ENCODE measurements at places on chromosomes 5 and 9.

DNA sequence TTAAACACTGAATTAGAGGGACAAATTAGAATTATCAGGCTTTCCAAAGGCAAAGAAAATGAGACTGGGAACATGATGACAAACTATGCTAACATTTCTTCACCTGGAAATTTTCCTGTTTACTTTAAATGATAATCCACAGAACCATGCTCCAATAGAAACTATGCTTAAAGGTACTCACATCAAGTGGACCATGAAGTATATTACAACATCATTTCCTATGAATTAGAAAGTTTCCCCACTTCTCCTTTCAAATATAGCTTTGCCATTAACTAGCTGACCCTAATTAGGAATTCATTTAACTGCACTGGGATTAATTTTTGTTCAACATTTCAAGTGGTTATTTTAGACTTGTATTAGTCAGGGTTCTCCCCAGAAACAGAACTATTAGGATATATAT lies 81.4 kb downstream of the DTWD2 start:
- DNase-seq, result no peak

GRCh38 chr9:21904371-21904770 lies 89.8 kb downstream of the CDKN2A start:
- DNase-seq, result no peak

GRCh38 chr5:61768692-61769281 lies 436.7 kb downstream of the ZSWIM6 start:
- DNase-seq, result no peak

DNA sequence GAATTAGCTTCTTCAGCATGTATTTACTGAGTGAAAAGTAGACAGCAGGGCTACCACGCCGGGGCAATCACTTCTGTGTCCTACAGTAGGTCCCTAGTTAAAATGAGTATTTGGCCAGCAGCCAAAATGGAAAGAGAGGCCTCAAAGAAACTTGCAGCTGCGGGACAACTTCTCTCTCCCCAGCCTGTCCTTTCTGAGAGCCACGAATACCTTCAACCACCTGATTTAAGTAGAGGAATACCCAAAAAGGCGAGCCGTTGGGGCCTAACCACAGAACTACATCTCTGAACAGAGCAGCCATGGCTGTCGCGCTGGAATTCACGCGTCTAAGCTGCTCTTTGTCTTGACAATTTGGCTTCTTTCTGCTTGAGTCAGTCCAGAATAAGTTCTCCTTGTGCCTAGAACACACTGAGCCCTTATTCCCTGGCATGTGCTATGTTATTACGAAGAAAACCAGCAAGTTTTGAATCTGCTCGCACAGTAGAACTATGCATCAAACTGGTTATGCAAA lies 43.8 kb upstream of the GOLPH3 start:
- DNase-seq, result no peak

DNA sequence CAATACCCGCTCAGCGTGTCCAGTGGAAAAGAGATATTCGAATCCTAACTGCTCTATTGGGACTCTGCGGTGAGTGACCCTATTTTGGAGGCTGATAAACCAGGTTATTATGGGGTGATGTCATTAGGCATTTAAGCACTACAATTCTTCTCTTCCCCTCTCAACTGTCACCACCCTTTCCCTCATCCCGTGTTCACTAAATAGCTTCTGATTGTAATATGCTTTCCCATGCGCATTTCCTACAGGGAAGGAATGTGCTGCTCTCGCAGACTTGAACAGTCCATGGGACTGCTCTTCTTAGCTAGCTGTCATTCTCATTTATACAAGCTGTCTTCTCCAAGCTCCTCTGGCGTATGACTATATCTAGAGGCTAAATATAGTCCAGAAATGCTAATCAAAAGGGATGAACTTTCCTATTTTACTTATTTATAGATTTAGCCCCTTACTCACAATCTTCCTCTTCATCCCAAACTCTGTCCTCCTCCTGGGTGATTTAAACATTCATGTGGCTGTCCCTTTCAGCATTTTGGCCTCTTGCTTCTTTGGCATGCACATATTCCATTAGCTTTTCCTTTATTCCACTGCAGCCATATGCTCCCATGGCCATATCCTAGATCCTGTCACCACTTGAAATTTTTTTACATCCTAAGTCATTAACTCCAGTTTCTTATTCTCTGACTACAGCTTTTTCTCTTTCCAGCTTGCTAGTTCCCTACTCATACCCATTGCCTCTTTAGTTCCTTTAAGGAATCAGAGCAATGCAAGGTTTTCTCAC lies 39.6 kb upstream of the CSNK1G3 start:
- no peak for DNase-seq

- no peak for DNase-seq
Measured at GRCh38 chr9:20573023-20573422, 49.3 kb downstream of the MLLT3 start.

- DNase-seq, result no peak
Measured at GRCh38 chr5:124952079-124952478, 205.6 kb upstream of the ZNF608 start.
